ENCODE measurements at places on chromosomes 11 and 22.

DNA sequence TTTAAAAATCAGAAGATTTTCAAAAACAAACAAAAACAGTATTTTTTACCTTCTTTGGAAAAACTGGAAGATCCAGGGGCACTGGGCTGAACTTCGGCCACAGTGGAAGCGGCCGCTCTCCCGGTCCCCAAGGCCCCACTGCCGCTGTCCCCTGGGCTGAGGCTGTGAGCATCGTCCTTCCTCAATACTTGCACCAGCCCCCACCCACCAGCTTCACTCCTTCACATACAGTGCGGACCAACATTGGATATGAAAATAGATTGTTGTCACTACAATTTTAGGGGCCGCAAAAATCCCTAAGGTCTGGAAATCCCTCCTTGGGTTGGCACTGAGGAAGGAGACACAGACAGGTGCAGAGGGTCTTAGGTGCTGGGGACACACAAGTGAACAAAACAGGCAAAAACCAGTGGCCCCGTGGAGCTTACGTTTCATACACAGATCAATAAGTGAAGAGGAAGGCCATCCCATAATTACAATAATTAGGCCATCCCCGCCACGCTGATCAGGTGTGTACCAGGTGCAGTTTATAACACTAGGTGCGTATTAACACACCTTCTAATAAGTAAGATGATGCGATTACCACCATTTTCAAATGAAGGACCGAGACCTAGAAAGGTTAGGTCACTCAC, 28.2 kb upstream of the SLC22A12 start:
- DNase-seq = no peak

DNA sequence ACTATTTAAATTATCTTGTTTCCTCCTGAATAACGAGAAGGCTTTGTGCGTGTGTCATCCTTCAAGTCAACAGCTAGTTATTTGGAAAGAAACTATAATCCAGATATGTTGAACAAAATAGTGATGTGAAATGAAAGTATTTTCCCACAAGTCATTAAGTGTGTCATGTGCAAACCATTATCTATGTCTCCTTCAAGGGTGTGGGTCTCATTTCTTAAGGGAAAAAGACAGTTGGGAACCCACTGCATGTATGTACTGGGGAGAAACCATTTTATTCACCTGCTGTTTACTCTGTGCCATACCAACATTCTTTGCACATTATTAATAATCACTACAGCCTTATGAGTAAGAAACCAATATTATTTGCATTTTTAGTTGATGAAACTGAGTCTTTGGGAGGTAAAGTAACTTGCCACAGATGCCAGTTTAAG, 145.3 kb upstream of the CTSC start:
- no peak for DNase-seq

- DNase-seq = peak; percentile 77
These were observed 67.1 kb downstream of the CD82 start for GRCh38 chr11:44632466-44633123.

DNA sequence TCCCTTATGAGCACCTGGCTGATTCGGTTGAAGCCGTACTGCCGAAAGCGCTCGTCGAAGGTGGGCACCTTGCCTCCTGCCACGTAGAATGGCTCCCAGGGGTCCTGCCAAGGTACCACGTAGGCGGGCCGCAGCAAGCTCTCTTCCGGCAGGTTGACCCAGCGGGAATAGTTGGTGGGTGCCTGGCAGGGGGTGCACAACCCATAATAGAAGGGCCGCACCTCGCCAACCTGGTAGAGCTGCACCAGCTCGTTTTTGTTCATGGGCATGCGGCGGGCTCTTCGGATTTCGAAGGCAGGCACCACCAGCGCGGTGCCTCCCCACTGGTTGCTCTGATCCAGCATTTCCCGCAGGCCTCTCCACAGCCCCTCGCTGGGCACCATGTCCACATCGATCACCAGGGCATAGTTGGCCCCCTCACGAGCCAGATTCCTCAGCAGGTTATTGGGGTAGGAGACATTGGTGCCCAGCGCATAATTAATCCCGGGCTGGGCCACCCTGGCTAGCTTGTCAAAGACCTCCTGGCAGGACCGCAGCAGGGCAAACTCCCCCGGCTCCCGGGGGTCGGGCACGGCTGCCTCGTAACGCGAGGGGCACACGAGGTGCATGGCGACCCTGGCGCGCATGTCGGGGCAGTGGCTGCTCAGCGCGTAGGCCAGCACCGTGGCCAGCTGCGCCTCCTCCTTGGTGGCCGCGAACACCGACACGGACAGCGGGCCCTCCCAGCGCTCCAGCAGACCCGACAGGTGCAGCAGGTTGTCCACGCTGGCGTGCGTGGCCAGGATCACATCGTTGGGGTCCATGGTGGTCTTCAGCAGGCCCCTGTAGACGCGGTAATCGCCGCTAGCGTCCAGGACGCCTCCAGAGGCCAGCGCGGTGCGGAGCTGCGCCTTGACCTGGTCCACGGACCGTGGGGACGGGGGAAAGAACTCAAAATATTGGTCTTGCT, 679 bp downstream of the B4GAT1 start:
- no peak for DNase-seq

DNA sequence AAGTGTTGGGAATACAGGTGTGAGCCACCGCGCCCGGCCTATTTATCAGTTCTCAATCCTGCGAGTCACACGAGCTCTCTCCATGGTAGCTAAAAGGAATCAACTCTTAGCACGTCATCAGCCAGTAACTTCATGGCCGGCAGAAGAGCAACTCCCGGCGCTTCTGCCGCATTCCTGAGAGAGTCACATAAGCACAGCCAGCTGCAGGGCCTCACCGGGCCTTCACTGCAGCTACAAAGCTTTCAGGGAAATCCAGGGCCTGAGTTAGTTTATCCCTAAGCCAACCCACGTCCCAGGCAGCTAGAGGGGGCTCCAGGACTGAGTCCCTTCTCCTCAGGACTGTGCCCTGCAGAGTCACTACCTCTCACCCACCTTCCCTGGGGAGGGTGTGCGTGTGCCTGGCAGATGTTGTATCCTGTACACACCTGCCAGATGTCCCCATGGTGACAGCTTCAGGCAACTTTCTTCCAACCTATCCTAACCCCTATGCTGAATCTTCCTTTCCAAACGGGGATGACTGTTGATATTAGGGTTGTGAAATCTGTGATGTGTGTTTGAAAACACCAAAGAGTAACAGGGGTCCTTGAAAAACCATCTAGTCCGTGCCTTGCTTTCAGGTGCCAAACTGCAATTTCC, 45.9 kb upstream of the ARFGAP3 start:
- peak; percentile 87 for DNase-seq

DNA sequence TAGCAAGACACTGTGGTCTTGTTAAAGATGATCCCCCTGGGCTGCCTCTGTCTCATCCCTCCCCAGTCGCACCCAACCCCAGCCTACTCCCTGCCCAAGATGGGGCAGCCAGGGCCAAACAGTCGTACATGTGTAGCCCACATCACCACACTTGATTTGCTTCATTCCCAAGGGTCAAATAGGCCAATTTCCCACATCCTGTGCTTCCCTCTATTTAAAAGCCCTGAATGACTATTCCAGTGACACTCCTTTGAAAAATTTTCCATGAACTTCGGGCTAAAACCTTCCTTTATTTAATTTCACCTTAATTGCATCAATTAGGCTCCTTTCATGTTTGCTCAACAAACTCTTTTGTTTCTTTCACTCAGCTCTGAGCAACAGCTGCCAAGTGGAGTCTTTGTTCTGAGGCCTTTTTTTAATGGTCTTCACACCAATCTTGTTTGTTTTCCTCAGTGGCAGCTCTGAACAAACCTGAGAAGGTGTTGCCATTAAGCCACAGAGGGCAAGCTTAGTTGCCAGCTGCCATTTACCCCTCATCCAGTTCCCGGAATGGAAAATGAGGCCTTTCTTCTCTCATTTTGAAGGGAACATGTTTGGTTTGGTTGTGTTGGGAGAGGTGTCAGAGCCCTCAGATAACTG, 126.9 kb downstream of the APIP start:
- DNase-seq = no peak

- DNase-seq = no peak
These were observed 4.9 kb downstream of the RNF215 start for GRCh38 chr22:30382340-30382739.

DNA sequence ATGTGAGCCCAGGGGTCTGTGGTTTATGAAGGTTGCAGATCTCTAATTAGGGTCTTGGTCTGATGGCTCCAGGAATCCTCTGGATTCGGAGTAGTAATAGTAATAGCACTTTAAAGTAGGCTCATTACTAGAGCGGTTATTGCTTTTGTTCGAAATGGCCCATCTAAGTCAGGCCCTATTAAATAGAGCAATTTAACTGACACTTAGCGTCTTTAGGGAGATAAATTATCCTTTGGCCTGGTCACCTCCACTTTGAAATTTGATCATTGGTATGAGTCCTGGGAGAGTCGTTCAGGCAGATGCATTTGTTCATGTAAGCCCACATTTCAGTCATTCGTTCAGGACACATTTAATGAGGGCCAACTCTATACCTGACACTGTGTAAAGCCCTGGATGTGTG, 54.8 kb downstream of the LDLRAD3 start:
- no peak for DNase-seq

DNA sequence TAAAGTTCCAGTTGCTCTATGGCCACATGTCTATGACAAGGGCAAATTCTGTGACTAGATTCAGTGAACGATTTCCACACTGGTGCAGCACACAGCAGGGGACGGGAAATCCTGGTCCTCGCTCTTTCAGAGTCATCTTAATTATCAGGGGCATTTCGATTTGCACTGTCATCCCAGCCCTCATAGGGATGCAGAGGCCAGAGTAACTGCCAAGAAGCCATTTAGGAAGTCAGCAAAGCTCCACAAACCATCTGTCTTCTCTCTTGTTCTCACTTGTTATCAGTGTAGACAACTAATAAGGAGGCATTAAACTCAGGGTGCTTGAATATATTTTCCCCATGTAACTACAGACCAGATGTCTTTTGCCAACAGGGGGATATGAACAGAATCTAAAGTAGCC, 151.7 kb downstream of the STK33 start:
- peak; percentile 79 for DNase-seq

GRCh38 chr11:119619665-119620064, 109.3 kb downstream of the NECTIN1 start:
- no peak for DNase-seq

DNA sequence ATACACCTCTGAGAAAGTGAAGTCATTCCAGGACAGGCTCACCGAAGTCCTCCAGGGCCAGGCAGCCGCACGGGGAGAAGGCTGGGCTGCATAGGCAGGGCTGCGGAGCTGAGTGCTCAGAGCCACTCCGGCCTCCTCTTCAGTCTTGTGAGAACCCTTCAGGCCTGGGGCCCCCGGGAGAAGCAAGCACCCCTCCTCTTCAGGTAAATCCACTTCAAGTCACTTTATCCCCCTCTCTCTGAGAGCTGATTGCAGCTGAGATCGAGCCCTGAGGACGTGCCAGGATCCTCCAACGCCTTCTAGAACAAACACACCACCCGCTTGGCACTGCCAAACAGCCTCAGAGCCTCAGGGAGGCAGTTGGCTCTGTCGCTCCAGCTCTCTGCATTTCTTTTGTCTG, 1526.3 kb downstream of the BRD1 start:
- no peak for DNase-seq

DNA sequence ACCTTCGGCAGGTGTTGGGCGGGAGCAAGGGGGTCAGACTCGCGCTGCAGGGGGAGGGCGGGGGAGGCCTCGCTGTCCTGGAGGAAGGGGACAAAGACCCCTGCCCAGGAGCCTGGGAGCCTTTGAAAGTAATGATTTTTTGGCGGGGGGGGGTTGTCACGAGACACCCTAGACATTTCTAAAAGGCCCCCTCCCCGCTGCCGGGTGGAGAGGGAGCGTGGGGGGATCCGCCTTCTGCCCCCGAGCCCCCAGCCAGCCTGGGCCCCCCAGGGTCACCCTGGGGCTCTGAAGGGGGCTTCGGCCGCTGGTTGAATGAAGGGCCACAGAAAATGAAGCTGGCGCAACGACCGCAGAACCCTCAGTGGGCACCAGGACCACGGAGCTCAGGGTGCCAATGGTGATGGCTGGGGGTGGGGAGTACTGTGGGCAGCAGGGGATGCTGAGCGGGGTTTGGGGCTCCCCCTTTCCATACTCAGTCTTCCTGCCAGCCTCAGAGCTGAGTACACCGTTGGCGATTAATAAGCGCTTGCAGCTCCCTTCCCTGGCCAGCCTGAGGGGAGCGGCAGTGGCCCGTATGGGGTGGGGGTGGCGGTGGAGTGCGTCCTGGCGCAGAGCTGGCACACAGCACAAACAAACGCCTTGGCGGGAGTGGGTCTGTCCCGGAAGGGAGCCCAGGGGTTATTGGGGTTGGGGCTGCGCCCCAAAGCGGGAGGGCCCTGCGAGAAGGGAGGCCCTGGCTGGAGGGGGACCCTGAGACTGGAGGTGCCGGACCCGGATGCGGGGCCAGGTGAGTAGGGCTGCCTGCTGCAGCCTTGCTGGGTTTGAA, 1.2 kb upstream of the DUSP8 start:
- DNase-seq = no peak

DNA sequence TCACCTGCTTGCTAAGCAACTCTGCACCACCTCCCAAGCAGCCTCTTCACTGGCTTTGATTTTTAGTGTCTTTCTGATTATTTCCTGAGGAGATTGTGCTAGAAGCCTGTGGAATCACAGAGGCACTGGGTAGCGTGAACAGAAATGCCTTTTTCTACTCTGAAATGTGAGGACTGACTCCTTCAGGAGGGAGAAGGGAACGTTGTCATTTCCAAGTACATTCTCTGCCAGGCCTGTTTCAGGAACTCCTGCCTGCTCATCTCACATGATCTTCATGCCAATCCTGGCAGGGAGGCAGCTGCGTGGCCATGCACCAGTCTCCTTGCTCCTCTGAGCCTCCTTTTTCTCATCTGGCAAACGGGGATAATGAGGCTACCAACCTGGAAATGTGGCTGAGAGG, 49.8 kb upstream of the PRDM11 start:
- no peak for DNase-seq

- no peak for DNase-seq
These were observed 298.0 kb downstream of the TTC28 start for GRCh38 chr22:28381429-28382167.

GRCh38 chr11:10641177-10641911, 52.2 kb downstream of the IRAG1 start:
- no peak for DNase-seq

DNA sequence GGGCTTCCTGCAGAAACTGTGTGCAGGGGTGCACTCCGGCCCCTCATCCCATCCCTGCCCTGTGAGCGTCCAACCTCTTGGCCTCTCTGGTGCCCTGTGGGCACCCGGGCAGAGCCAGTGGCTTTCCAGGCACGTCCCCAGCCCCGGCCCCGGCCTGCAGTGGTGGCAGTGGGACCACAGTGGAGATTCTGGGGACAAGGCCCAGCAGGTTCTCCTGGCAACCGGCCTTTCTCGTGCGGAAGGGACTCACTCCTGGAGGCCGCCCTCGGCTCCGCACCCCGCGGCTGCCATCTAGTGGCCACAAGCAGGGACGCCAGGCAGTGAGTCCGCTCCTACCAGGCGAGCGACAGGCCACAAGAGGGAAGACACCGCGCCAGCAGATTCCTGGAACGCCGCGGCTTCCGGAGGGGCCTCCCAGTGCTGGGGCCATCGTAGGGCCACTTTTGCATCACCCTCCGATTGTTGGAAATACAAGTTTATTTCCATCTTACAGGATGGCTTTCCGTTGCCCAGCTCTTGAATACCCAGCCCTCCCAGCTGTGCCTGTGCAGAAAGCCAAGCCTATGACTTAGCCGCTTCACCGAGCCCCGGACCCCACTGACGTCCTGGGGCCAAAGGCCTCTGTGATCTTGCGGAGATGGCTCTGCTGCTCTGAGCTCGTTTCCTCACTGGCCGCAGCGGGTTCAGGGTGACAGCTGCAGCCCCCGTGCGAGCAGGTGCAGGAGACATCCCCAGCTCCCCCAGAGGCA, 357.3 kb downstream of the CTTN start:
- DNase-seq = peak; percentile 86

- DNase-seq = peak; percentile 70
These were observed 356.3 kb upstream of the ISX start for GRCh38 chr22:34709641-34710040.

GRCh38 chr11:61911128-61911700, 6.2 kb downstream of the RAB3IL1 start:
- no peak for DNase-seq

- DNase-seq = no peak
These were observed 7.4 kb downstream of the RCN1 start for GRCh38 chr11:32098142-32098903.

Data from mesendoderm (in vitro differentiated cells).